DMS153 (cell line): ENCODE measurements at places on chromosomes 3 and 15.

DNA sequence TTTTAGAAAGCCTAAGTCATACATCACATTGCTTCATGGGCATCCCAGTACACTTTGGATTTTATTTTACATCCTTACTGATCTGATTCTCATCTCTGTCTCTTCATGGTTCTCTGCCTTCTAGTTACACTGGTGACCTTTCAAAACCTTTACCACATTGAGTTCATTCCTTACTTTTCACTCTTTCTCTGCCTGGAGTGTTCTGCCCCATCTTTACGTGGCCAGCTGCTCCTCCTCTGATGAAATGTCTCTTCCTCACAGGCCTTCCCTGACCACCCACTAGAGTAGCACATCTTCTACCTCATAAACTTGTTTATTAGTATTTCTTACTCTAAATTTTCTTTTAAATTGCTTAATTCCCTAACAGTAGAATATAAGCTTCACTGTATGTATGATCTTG, 17.7 kb downstream of the CTNNB1 start:
- no peak for DNase-seq

GRCh38 chr15:74340150-74340549, 27.3 kb downstream of the CYP11A1 start:
- DNase-seq: no peak

DNA sequence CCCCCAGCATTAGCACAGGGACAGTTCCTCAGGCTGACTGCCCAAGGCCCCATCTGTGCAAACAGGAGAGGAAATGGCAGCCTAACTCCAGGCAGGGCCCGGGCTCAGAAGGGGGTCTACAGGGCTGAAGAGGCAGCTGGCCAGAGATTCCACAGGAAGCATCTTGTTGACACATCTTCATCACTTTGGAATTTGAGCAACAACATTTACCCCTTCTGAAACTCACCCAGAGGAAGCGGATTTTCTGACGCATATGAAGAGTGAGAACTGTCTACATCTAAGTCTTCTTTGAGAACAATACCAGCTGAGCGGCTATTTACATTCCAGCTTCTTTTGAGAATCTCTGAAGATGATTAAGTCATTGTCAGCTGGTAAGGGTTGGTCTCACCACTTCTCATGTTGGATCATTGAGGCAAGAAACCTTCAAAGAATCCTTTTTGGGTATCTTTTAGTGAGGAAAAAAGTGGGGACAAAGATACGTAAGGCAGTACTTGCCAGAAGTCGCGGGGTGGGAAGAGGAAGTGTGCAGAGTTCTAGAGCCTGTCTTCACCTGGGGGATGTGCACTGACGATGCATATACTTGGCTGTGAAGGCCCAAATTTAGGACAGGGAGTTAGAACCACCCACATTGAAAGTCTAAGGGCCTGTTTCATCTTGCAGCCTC, 25.4 kb upstream of the SRP14 start:
- DNase-seq: no peak

GRCh38 chr3:127220497-127220896, 27.6 kb downstream of the PRR23E start:
- no peak for DNase-seq

GRCh38 chr3:160554980-160555379, 10.4 kb downstream of the KPNA4 start:
- DNase-seq: no peak

- no peak for DNase-seq
These were observed 23.6 kb upstream of the KLF13 start for GRCh38 chr15:31302778-31303725.

GRCh38 chr15:66164788-66165187, 88.8 kb downstream of the MEGF11 start:
- DNase-seq: no peak

DNA sequence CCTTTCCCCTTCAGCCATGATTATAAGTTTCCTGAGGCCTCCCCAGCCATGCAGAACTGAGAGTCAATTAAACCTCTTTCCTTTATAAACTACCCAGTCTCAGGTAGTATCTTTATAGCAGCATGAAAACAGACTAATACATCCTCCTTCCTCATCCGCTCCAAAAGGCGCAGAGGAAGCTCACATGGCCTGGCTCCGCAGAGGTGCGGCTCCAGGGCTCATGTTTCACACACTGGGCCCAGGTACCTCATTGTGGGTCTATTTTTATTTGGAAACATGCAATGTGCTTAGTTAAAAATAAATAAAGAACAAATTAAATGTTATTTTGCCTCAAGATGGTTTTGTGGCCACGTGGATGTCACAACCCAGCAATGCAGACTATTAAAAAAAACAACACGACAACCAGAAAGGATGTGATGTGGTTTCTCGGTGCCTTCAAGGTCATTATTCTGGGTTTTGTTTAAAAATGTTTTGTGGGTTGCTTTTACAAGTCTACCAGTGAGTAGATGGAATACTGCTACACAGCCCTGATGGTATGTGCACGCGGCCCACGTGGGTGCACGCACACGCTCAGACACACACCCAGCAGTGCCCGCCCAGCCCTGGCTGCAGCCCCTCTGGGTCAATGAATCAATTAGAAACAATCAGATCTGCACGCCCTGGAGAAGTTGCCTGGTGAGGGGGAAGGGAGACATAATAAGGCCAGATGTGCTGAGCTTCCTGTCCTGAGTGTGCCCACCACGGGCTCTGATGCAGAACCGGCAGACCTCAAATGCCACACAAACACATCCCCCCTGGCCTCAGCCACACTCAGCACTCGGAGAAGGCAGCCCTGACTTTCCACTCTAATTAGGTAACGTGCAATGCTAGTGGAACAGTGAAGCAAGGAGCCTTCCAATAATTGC, 140.1 kb downstream of the ADAMTS17 start:
- DNase-seq: no peak

DNA sequence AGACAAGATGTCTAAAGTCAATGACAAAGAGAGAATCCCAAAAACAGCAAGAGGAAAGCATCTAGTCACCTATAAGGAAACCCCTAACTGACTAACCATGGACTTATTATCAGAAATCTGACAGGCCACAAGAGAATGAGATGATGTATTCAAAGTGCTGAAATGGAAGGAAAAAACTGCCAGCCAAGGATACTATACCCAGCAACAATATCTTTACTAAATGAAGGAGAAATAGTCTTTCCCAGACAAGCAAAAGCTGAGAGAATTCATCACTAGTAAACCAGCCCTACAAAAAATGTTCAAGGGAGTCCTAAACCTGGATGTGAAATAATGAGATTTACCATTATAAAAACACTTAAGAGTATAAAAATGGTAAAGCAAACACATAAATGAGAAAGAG, 128.0 kb downstream of the SATB1 start:
- DNase-seq: no peak
